ENCODE measurements at places on chromosomes 12 and 14.
A peak's percentile ranks its signal among the peaks of the same experiment; 100 is the strongest.

GRCh38 chr14:61575551-61576150 is 119.7 kb upstream of the HIF1A start:
- DNase-seq: peak; percentile 60

- peak; percentile 92 for DNase-seq
Measured at GRCh38 chr12:53096089-53096741, 1.3 kb upstream of the IGFBP6 start.

GRCh38 chr14:81382517-81383225 is 17.5 kb downstream of the STON2 start:
- DNase-seq: no peak

GRCh38 chr14:61329478-61330051 is 8.2 kb downstream of the PRKCH start:
- no peak for DNase-seq

GRCh38 chr12:39990122-39991101 is 115.5 kb downstream of the SLC2A13 start:
- peak; percentile 51 for DNase-seq

- no peak for DNase-seq
Measured at GRCh38 chr12:3389986-3390385, 101.0 kb upstream of the PRMT8 start.

- peak; percentile 91 for DNase-seq
Measured at GRCh38 chr14:33589334-33589733, 361.5 kb downstream of the EGLN3 start.

DNA sequence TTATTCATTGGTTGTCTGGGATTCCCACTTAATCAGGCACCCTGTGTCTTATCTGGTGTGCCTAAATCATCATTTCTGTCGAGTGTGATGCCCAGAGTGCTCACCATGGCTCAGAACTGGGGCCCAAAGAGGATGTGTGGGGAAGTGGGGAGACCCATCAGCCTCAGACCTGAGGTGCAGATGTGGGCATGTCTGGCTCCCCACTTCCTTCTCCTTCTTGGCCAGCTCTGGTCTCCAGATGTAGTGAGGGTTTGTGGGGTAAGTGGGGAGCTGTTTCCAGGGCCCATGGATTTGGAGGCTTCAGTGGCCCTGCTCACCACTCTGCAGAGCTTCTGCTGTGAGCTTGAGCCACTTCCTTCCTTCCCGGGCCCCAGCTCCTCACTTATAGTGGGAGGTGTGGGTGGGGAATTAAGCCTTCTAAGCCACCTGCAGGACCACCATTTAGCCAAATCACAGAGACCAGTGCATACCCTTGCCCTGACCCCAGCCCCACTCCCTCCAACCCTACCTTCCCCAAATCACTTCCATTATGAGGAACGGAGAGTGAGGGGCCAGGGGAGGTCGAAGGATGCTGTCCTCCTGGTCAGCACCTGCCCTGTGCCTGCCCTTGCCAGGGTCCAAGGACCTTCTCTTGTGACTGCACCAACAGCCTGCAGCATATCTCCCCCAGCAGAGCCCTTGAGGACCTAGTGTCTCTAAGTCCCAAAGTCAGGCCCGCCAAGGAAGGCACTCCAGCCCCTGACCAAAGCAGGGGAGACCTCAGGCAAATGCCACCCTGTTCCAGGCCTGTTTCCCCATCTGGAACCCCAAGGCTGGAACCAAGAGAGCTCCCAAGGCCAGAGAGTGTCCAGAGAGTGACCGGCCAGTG is 278.2 kb upstream of the RTL1 start:
- no peak for DNase-seq
